ENCODE measurements at places on chromosomes 3 and 15. TPM values are rescaled to one million over a fixed set of nuclear protein-coding genes. Genes with fewer than 3 reads are reported as not detected.

DNA sequence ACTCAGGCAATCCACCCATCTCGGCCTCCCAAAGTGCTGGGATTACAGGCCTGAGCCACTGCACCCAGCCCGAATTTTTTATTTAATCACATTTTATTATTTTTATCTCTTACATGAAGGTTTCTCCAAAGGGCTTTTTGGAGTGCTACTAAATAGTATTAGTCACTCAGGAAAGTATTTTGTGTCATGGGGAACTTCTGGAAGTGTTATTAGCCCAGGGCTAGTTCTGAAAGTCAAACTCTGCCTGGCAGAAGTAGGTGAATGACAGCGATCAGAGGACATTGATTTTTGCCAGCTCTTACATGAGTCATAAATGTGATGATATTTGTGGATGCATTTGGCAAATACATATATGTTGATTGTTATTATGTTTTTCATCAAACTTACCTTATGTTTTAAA lies 48.7 kb downstream of the ZPLD1 start:
- H3K27ac ChIP-seq, result no peak overlapping the region
- no peaks in the 10 kb centered on the region for H3K36me3 ChIP-seq
- no peaks in the 10 kb centered on the region for H3K4me1 ChIP-seq
- H3K27me3 ChIP-seq, result no peaks in the 10 kb centered on the region

GRCh38 chr3:10204921-10205320 lies 40.2 kb downstream of the IRAK2 start:
- H3K4me3 ChIP-seq, result no peak overlapping the region
- no peaks in the 10 kb centered on the region for H3K27me3 ChIP-seq
- H3K27ac ChIP-seq, result no peak overlapping the region

PGBD4 gene
- 4.4 TPM for total RNA-seq

VEPH1 gene
- not detected for total RNA-seq

- H3K27ac ChIP-seq, result no peak overlapping the region
- H3K36me3 ChIP-seq, result no peaks in the 10 kb centered on the region
- H3K4me3 ChIP-seq, result no peak overlapping the region
- no peaks in the 10 kb centered on the region for H3K4me1 ChIP-seq
- DNase-seq, result no peak
These were observed 78.4 kb upstream of the RAD18 start for GRCh38 chr3:9041626-9042025.

GPR27 gene
- 4.5 TPM for total RNA-seq

PRR20G gene
- not detected for total RNA-seq

SMCO1 gene
- total RNA-seq, result not detected

GRCh38 chr3:128873244-128874022 lies 6.0 kb upstream of the ACAD9 start:
- peaks cover under 1% of the 10 kb centered on the region for H3K36me3 ChIP-seq
- peaks cover 6% of the 10 kb centered on the region for H3K4me1 ChIP-seq
- no peak overlapping the region for H3K27ac ChIP-seq
- H3K27me3 ChIP-seq, result peaks cover 11% of the 10 kb centered on the region
- DNase-seq, result no peak

FXR1 gene
- total RNA-seq, result 121 TPM

- H3K27me3 ChIP-seq, result peaks cover 12% of the 10 kb centered on the region
- H3K4me3 ChIP-seq, result no peak overlapping the region
- H3K4me1 ChIP-seq, result no peaks in the 10 kb centered on the region
- no peaks in the 10 kb centered on the region for H3K36me3 ChIP-seq
- no peak for DNase-seq
These were observed 133.6 kb downstream of the P2RY1 start for GRCh38 chr3:152968388-152969024.

EIF2B5 gene
- 63.0 TPM for total RNA-seq

- H3K4me1 ChIP-seq, result no peaks in the 10 kb centered on the region
- H3K27ac ChIP-seq, result no peak overlapping the region
- H3K4me3 ChIP-seq, result no peak overlapping the region
These were observed 36.4 kb downstream of the HAPLN3 start for GRCh38 chr15:88858934-88859333.

DNA sequence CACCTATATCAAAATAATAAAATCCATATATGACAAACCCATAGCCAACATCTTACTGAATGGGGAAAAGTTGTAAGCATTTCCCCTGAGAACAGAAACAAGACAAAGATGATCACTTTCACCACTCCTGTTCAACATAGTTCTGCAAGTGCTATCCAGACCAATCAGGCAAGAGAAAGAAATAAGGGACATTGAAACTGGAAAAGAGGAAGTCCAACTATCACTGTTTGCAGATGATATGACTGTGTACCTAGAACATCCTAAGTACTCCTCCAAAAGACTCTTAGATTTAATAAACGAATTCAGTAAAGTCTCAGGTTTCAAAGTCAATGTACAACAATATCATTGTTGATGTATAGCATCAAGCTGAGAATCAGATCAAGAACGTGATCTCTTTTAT lies 35.6 kb upstream of the FGF7 start:
- no peaks in the 10 kb centered on the region for H3K4me1 ChIP-seq
- no peaks in the 10 kb centered on the region for H3K36me3 ChIP-seq
- no peak for DNase-seq
- H3K27me3 ChIP-seq, result peaks cover 22% of the 10 kb centered on the region
- no peak overlapping the region for H3K27ac ChIP-seq
- no peak overlapping the region for H3K4me3 ChIP-seq
